Pancreas (tissue), 10 donors: ENCODE measurements at places on chromosomes 13 and 19. TPM values are rescaled to one million over a fixed set of nuclear protein-coding genes. Genes with fewer than 3 reads are reported as not detected.

NLRP8 gene
- polyA plus RNA-seq = not detected

ZNF846 gene
- polyA plus RNA-seq = 6.1 TPM

CGB5 gene
- not detected for polyA plus RNA-seq

PRRG2 gene
- polyA plus RNA-seq = 11.6 TPM

ZIC5 gene
- polyA plus RNA-seq = not detected

PRX gene
- 3.2 TPM for polyA plus RNA-seq

C19orf18 gene
- polyA plus RNA-seq = 2.5 TPM

TMIGD2 gene
- polyA plus RNA-seq = not detected

MICOS13 gene
- polyA plus RNA-seq = 77.5 TPM

ZNF541 gene
- polyA plus RNA-seq = 0.27 TPM

ZNF442 gene
- 0.82 TPM for polyA plus RNA-seq

MRPL54 gene
- 95.8 TPM for polyA plus RNA-seq

RANBP3 gene
- polyA plus RNA-seq = 29.1 TPM

BCAM gene
- 99.5 TPM for polyA plus RNA-seq

KLHL1 gene
- polyA plus RNA-seq = 0.59 TPM

PODNL1 gene
- polyA plus RNA-seq = 0.40 TPM

CYP2F1 gene
- polyA plus RNA-seq = not detected
